ENCODE measurements at places on chromosomes 7 and 10. TPM values are rescaled to one million over a fixed set of nuclear protein-coding genes. Genes with fewer than 3 reads are reported as not detected.

Gene GAD2
- not detected for total RNA-seq

Gene CALML3
- total RNA-seq: not detected

Gene ABCA13
- not detected for total RNA-seq

Gene CSGALNACT2
- total RNA-seq: 11.7 TPM

Gene CYP2C19
- not detected for total RNA-seq

Gene LRRC4
- under 0.01 TPM for total RNA-seq

Gene KCNH2
- total RNA-seq: not detected

Gene TYW1B
- total RNA-seq: 2.6 TPM

Gene SLC37A3
- total RNA-seq: 52.2 TPM

Gene C7orf57
- total RNA-seq: not detected

Gene CCDC3
- total RNA-seq: not detected

Gene BMPER
- 10.2 TPM for total RNA-seq

Gene SFTPD
- not detected for total RNA-seq

Gene BBS9
- total RNA-seq: 24.3 TPM

Gene OR2A5
- total RNA-seq: not detected

Gene ARHGAP21
- total RNA-seq: 110 TPM

Gene RASA4B
- 0.20 TPM for total RNA-seq

Gene LRGUK
- 0.20 TPM for total RNA-seq

Gene MLXIPL
- total RNA-seq: 1.5 TPM

Gene GIMAP6
- under 0.01 TPM for total RNA-seq

Gene THAP5
- 15.1 TPM for total RNA-seq

Gene OGDHL
- total RNA-seq: 0.59 TPM

Gene LLCFC1
- total RNA-seq: not detected

Gene ACTR3C
- total RNA-seq: 0.20 TPM

Gene MCU
- total RNA-seq: 36.2 TPM

Gene MMD2
- total RNA-seq: not detected

Gene CHN2
- 0.78 TPM for total RNA-seq

Gene EN2
- not detected for total RNA-seq

Gene GIGYF1
- 22.9 TPM for total RNA-seq

Gene SGPL1
- total RNA-seq: 15.8 TPM

Gene SLC35G1
- total RNA-seq: 4.7 TPM

Gene UCN3
- total RNA-seq: not detected

Gene SLC25A13
- 25.4 TPM for total RNA-seq

Gene IGFBP1
- total RNA-seq: 0.59 TPM

Gene TES
- 57.0 TPM for total RNA-seq

Gene PDLIM1
- total RNA-seq: 9.9 TPM

Gene TMEM140
- 3.9 TPM for total RNA-seq

Gene PRKRIP1
- total RNA-seq: 10.9 TPM

Gene ZNF736
- 11.8 TPM for total RNA-seq

Gene BHLHA15
- 0.39 TPM for total RNA-seq

Gene SUGCT
- 8.5 TPM for total RNA-seq

Gene MRPL43
- 58.5 TPM for total RNA-seq

Gene BTBD16
- total RNA-seq: not detected

Data from subcutaneous preadipocyte (primary cell).